ENCODE measurements at places on chromosomes 2 and 18.

DNA sequence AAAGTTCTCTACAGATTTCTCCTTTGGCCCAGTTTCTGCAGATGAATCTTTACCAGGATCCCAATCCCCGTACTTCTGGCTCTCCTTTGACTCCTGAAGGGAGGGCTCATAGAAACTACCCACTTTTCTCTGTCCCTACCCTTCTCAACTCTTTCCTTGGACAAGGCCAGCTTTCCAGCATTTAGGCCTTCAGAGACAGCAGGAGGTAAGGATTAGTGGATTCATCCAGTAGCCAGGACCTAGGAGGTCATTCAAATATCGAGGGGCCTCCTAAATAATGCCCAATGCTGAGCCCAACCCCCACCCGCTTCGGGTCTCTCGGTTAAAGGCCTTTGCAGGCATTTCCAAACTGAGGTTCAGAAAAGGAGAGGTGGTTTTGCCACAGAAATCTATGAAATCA lies 4.8 kb upstream of the ZNF532 start:
- no peak for DNase-seq

- DNase-seq: no peak
Observed at GRCh38 chr2:48362515-48362914, 167.4 kb upstream of the STON1 start.

- DNase-seq: no peak
Observed at GRCh38 chr2:22513563-22513962, 871.4 kb upstream of the KLHL29 start.

DNA sequence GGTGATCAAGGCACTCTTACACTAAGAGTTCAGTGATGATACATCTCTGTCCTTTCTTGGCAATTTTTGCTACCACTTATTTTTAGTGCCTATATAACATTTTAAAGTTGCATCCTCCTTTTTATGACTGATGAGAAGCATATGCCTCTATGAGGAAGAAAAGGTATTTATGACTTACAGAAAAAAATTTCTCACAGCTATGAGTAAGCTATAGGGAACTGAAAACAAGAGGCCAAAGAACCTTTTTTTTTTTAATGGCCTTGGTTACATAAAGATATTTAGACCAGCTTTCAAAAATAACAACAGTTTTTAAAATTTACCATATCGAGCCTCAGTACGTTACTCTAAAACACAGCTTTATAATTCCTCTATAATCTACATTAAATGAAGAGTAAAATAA lies 21.3 kb downstream of the MBD5 start:
- no peak for DNase-seq

- DNase-seq: no peak
Observed at GRCh38 chr18:33616556-33616955, 38.5 kb downstream of the ASXL3 start.

DNA sequence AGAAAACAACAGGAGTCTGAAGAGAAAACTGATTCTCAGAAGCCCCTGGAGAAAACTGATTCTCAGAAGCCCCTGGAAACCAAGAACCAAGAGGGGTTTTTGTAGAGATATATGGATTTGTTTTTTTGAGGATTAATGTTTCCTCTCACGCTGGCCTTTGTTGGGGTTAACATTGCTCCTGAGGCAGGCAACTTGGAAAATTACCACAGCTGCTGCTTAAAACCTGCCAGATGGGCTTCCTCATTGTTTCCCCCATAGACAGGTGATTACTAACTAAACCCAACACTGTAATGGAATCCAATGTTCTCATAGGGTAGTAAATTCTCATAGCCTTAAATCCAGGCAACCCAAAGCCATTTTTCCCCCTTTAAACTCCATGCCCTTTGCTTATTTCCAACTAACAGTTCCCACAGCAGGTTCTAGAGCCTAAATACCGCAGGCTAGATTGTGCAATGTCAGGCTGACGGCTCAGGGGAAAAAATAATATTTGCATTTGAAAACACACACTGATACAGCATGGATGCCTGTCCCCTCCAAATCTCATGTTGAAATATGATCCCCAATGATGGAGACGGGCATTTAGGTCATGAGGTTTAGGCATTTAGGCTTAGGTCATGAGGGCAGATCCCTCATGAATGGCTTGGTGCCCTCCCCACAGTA lies 272.3 kb upstream of the PKDCC start:
- no peak for DNase-seq

- peak; percentile 66 for DNase-seq
Observed at GRCh38 chr2:138829326-138829919, 49.2 kb upstream of the NXPH2 start.

DNA sequence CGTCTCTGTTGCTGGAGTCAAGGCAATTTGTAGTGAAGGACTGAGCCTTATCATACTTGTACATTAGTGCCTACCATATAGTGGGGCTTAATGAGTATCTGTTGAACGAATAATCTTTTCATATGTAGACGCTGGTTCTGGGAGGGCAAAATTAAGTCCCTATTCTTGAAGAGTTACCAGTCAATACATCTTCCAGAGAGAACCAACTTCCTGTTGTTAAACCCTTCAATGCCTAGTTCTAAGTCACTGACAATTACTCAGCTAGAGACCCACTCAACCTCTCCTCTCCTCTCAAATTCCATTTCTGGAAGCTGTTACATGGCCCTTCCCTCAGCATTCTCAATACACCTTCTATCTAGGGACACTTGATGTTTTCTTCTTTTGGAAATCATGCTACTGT lies 1.1 kb upstream of the MOB4 start:
- peak; percentile 69 for DNase-seq

Measured in Kasumi-1 (cell line).